PC-3 (cell line): ENCODE measurements at places on chromosomes 3 and 15. TPM values are rescaled to one million over a fixed set of nuclear protein-coding genes. Genes with fewer than 3 reads are reported as not detected.

HGD gene
- 0.11 and 1.4 TPM in 2 replicates for total RNA-seq

ATP8B4 gene
- total RNA-seq, result not detected in 2 replicates

TUSC2 gene
- 143 and 156 TPM in 2 replicates for total RNA-seq

GRCh38 chr15:62745621-62746225, 296.8 kb upstream of the TPM1 start:
- no peaks in the 10 kb centered on the region for H3K36me3 ChIP-seq
- no peak overlapping the region for H3K4me3 ChIP-seq
- peaks cover 15% of the 10 kb centered on the region; the same call in 1 of the 2 replicates for H3K4me1 ChIP-seq
- H3K27ac ChIP-seq, result no peak overlapping the region

- no peaks in the 10 kb centered on the region for H3K27me3 ChIP-seq
- DNase-seq, result peak; percentile 74
- no peaks in the 10 kb centered on the region for H3K36me3 ChIP-seq
- peak overlapping the region; percentile 96 for H3K27ac ChIP-seq
- H3K4me1 ChIP-seq, result peaks cover 52% of the 10 kb centered on the region
Observed at GRCh38 chr3:105365391-105366325, 1.1 kb upstream of the ALCAM start.

- H3K36me3 ChIP-seq, result peaks cover 29% of the 10 kb centered on the region
- H3K4me3 ChIP-seq, result no peak overlapping the region
- no peaks in the 10 kb centered on the region for H3K27me3 ChIP-seq
- H3K27ac ChIP-seq, result peak overlapping the region; percentile 81
- DNase-seq, result peak; percentile 90
Observed at GRCh38 chr3:53114011-53114400, 16.2 kb downstream of the RFT1 start.

GRCh38 chr3:176447369-176447768, 749.9 kb downstream of the TBL1XR1 start:
- H3K27me3 ChIP-seq, result no peaks in the 10 kb centered on the region
- H3K27ac ChIP-seq, result no peak overlapping the region
- H3K4me1 ChIP-seq, result no peaks in the 10 kb centered on the region

- H3K36me3 ChIP-seq, result no peaks in the 10 kb centered on the region
- H3K27ac ChIP-seq, result no peak overlapping the region
- DNase-seq, result no peak
- H3K4me3 ChIP-seq, result no peak overlapping the region
- peaks cover 44% of the 10 kb centered on the region for H3K4me1 ChIP-seq
- H3K27me3 ChIP-seq, result no peaks in the 10 kb centered on the region
Observed at GRCh38 chr15:35722501-35722900, 176.5 kb upstream of the DPH6 start.

- H3K36me3 ChIP-seq, result peaks cover 4% of the 10 kb centered on the region
- no peak for DNase-seq
- no peaks in the 10 kb centered on the region for H3K27me3 ChIP-seq
- no peak overlapping the region for H3K4me3 ChIP-seq
- H3K27ac ChIP-seq, result no peak overlapping the region
Observed at GRCh38 chr3:132679911-132680310, 19.8 kb downstream of the UBA5 start.

DNA sequence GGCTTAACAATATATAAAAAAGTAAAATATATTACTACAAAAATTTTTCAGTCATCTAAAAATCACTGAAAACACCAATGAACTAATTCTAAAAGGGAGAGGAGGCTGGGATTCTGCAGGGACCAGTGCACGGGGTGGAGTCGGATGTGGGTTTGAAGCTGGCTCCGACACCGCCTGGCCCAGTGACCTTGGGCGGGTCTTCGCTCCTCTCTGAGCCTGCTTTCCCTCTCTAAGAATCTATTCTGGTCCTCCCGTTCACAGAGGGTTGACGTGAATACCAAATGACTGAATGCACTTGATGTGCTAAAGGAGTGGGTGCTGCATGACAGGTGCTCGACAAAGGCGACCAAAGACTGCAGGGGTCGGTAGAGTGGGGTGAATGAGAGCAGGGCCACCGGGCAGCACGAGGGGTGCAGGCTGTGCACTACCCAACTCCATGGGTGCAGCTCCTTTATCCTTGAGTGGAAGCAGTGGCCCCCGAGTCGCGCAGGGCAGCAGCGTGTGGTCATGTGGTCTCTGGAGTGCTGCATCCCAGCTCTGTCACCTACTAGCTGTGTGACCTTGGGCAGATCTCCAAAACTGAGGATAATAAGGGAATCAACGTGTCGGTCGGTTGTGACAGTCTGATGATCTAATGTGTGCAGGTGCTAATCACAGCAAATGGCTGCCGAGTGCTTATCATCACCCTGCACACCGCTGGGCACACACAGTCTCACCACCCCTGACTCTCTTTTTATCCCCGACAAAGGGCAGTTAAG, 8.6 kb upstream of the IQSEC1 start:
- 0 out of 2 replicates have a peak, but pooled peaks cover 4% of the 10 kb centered on the region for H3K4me1 ChIP-seq
- H3K27ac ChIP-seq, result no peak overlapping the region
